Activated CD8-positive, alpha-beta memory T cell treated with anti-CD3 and anti-CD28 coated beads for 4 hours (primary cell): ENCODE measurements at places on chromosomes 4 and X.

DNA sequence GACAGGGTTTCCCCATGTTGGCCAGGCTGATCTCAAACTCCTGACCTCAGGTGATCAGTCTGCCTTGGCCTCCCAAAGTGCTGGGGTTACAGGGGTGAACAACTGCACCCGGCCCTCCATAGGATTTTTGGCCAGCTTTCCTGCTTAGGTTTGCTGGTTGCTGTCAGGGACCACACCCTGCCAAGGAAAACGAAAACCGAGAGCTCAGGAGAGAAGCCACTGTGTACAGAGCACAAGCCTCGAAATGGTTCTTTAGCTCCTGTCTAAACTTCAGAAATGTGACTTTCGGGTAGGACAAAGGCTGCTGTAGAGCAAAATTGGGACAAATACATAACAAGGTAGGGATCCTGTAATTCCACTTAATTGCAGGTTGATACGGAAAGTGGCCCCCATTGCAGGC lies 146.3 kb upstream of the ATP6AP2 start:
- DNase-seq = no peak

- DNase-seq = peak; percentile 7
Measured at GRCh38 chrX:65723706-65724105, 56.3 kb downstream of the MSN start.

GRCh38 chr4:7841894-7842293 lies 97.8 kb downstream of the AFAP1 start:
- DNase-seq = no peak

GRCh38 chr4:152072906-152073305 lies 312.1 kb upstream of the GATB start:
- DNase-seq = no peak

DNA sequence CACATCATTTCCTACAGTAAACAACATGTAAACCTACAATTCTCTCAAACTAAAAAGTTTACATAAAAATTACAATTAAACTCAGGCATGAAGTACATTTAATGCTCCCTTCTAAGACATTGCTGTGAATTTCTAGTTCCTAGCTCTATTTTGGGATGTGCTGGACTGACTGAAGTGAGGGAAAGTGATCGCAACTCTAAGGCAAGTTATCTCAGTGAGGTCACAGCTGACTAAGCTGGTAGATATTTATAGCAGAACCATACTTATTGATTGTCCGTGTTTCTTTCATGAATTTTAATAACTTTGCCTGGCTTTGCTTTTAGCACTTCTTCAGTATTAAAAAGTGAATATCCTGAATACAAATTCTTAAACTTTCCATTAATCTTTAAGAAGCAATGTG lies 570.4 kb upstream of the GALNTL6 start:
- no peak for DNase-seq
